ENCODE measurements at places on chromosomes 5 and 9.

DNA sequence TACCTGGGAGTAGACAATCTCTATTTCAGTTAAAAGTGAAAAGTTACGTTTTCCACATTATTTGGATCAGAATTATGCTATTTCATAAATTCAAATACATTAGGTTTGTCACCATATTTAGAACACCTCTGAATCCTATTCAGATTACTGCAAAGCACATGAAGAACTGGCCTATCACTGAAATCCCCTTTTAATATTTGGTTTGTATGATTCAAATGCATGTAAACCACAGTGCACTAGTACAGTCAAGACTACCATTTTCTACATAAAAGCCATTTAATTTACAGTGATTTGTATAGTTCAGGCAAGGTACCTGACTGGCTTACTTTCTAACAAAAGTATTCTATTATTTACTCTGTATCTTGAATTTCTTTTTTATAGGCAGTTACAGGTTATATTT, 212.5 kb downstream of the MEF2C start:
- no peak for DNase-seq

DNA sequence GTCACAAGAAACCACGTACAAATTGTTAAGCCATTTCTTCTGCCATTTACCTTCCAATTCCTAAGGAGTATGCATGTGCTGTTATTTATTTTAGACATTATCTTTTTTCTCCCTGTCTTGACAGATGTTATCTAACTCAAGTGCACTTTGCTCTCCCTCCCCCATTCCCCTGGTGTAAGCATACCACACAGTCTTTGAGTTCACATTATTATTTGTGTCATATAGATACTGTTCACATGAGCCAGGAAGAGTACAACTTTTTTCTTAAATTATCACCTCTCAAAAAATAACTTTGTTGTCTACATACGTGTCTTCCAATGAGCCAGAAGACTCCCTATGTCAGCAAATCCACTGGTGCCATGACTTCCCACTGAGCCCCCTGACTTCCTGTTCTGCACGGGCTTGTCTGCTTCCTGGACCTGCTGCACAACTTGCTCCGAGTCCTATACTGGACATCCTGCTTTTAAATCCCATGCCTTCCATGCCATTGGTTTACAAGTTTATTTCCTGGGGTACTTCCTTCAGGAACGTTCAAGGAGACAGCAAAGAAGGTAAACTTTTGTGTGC, 19.9 kb upstream of the FAM120A start:
- peak; percentile 32 for DNase-seq

- no peak for DNase-seq
These were observed 54.7 kb downstream of the FOXD1 start for GRCh38 chr5:73393611-73394489.

DNA sequence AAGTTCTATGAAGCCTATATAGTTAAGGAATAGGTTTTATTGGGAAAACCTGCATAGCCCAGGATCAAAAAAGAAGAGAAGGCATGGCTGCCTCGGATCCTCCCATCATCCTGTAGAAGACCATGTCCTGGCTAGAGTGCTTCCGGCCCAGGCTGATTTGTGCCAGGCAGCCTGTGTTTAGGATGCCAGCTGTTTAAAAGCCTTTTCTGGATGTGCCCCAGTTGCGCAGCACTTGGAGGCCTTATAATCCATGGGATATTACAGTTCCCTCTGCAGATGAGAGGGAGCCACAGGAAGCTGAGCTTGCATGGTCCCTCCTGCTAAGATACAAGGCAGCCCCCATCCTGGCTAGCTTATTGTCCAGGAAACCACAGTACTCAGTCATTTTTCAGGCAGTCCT, 97.9 kb downstream of the CHSY3 start:
- no peak for DNase-seq

DNA sequence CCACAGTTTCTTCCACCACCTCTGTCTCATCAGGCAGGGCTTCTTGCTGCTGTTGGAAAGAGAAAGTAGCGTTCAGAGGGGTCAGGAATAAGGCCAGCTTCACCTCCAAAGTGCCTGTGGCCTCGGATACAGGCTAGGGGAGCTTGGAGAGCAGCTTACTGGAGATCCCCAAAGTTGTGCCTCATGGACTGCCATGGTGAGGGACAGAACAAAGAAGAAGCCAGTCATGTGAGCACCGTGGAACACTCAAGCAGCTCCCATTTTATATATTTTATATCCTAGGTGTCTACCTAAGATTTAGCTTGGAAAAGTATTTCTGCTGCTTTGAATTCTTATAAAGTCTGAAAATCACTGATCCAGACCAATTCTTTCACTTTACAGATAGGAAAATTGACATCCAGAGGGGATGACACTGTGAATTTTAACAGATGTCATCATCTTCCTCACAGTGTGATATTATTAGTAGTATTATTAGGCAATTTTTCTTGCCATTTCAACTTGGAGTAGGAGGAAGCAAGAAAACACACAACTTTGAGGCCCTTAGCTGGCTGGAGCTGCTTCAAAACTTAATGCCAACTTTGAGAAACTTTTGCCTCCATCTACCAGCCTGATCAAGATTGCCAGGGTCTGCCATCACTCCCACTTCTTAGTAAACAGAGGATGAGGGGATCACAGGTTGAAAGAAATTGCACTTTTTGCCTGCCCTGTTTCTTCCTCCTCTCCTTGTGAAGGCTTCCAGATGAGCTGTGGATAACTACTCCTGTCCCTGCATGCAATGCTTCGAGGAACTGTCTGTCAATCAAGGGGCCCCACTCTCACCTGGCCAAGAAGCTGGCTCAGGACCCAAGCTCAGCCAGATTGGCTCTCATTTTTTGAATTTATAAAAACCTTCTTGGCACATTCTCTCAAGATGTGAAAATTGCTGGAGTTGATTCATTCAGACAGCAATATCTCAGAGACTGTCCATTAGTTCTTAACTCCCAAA, 11.8 kb downstream of the SPARC start:
- no peak for DNase-seq

GRCh38 chr9:83219924-83220438, 157.0 kb upstream of the RASEF start:
- no peak for DNase-seq

DNA sequence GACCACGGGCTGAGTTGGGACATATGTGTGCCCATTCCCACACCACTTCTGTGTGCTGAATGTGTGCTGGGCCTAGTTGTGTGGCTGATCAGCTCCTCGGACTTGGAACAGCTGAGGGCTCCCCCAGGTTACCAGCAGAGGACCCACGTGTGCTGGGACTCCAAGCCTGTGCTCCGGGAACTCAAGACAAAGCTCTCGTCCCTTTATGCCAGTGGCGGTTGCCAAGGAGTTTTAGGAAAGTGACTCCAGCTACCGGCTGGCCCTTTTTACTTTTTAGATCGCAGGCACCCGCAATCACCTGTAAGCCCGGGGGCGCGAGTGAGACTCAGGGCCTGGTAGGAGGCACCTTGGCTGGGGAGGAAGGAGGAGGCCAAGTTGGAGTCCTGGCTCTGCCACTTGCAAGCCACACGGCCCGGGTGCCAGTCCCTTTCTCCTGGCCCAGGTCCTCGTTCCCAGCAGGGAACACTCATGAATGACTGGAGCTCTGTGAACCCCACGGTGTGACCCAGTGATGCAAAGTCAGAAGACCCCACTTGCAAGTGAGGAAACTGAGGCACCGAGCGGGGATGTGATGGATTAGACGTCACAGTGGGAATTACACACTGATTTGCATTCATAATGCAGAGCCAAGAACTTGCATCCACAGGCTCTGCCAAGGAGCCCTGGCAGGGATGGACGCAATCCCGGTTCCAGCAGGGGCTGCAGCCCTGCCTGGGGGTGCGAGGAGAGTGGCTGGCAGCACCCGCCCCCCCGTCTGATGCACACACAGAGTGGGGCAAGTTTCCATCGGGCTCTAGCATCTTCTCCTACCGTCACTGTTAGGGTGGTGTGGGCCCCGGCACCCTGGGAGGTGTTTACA, 26.9 kb downstream of the CRB2 start:
- no peak for DNase-seq

DNA sequence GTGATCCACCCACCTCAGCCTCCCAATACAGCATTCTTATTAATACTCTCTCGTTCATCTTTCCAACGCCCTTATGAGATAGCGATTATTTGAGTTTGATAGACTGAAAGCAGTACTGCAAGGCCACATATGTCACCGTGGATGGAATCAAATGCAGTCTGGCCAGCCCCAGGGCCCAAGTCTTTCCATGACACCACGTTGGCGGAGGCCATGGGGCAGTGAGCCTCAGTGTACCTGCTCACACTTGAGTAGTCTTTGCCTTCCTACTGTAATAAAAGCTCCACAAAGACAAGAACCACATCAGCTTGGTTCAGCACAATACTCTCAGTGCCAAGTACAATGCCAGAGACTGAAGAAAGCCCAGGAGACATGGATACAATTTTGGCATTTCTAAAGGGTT, 88.5 kb downstream of the TTLL11 start:
- no peak for DNase-seq

DNA sequence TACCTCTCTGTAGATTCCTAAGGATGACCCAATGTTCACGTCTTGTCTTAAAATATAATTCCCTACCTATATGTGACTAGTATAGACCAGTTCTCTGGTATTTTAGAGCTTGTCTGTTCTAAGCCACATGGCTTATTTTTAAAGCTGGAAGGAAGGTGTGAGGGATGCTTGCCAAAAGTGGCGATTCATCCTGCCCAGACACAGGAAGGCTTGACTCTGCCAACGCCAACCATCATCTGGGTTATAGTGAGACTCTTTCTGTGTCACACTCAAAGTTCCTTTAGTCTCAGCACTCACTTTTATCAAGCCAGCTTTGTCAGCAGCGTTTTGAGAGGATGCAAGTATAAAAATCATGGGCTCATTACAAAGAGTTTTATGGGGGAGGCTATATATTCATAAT, 500.0 kb downstream of the PTPRD start:
- no peak for DNase-seq

Measured in kidney capillary endothelial cell (primary cell).